GM12878 (cell line): ENCODE measurements at places on chromosomes 3 and 15. TPM values are rescaled to one million over a fixed set of nuclear protein-coding genes. Genes with fewer than 3 reads are reported as not detected.

Gene MCTP2
- 1.0 and 1.5 TPM in 2 replicates for total RNA-seq

DNA sequence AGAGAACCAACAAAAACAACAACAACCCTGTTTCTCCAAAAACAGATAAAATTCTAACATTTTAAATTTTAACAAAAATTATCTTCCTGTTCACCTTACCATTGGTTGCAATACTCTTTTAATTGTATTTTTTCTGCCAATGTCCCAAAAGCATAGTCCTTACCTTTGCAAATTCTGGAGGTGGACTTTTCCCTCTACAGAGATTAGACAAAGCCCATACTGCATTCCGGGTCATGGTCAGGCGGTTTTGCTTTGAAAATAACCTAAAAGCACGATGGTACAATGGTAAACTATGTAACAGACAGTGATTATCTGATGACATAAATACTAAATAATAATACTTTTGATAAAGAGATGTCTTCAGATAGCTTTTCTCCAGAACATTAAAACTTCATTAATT is 35.5 kb upstream of the WDR5B start:
- H3K27ac ChIP-seq: no peak overlapping the region
- no peak overlapping the region for H3K4me3 ChIP-seq
- peaks cover 2% of the 10 kb centered on the region; the same call in 1 of the 2 replicates for H3K36me3 ChIP-seq
- no peaks in the 10 kb centered on the region for H3K27me3 ChIP-seq

- no peaks in the 10 kb centered on the region for H3K27me3 ChIP-seq
- no peak overlapping the region for H3K4me3 ChIP-seq
- H3K4me1 ChIP-seq: no peaks in the 10 kb centered on the region
- H3K27ac ChIP-seq: no peak overlapping the region
- H3K36me3 ChIP-seq: no peaks in the 10 kb centered on the region
Measured at GRCh38 chr3:128854475-128854874, 24.9 kb upstream of the ACAD9 start.

Gene NOX5
- total RNA-seq: not detected in 2 replicates

GRCh38 chr3:50737193-50737905 is 62.6 kb downstream of the DOCK3 start:
- no peak for DNase-seq
- no peak overlapping the region for H3K4me3 ChIP-seq
- no peaks in the 10 kb centered on the region for H3K4me1 ChIP-seq

Gene AGTR1
- total RNA-seq: not detected in 2 replicates

- H3K27ac ChIP-seq: no peak overlapping the region
- no peaks in the 10 kb centered on the region for H3K27me3 ChIP-seq
- no peaks in the 10 kb centered on the region for H3K4me1 ChIP-seq
Measured at GRCh38 chr3:70808881-70809280, 496.4 kb upstream of the MDFIC2 start.

DNA sequence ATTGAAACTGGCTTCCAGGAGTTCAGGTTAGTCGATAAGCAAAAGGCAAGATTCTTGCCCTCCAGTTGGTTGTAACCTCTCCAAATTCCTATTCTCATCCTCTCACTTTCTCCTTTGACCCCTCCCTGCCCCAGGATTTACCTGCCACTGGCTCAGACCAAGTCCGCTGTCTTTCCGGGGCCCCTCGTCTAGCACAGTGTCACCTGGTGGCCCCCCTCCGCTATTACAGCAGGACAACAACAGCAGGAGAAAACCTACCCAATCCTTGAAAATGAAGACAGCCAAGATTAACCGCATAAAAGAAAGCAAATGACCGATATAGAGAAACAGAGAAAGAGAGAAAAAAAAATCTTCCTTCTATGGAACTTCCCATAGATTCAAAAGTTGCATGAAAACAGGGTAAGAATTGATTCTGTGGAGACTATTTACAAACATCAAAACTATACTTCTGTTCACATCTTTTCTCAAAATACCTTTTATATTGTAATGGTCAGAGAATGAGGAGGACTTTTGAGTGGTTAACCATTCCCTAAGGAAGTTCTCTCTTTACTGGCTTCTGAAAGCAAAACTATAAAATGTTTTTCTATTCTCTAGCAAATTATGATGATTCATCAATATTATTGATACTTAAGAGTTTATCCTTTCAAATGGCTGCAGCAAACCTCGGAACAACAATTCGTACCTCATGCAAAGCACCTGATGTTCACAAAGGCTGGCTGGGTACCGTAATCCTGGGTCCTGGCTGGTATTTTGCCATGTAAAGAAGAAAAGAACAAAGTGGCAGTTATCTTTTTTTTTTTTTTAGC is 10.0 kb upstream of the ST8SIA2 start:
- H3K4me3 ChIP-seq: no peak overlapping the region
- no peaks in the 10 kb centered on the region for H3K4me1 ChIP-seq
- H3K27ac ChIP-seq: no peak overlapping the region
- H3K36me3 ChIP-seq: no peaks in the 10 kb centered on the region
- no peak for DNase-seq

- no peak overlapping the region for H3K27ac ChIP-seq
- H3K4me1 ChIP-seq: no peaks in the 10 kb centered on the region
- H3K27me3 ChIP-seq: no peaks in the 10 kb centered on the region
- H3K4me3 ChIP-seq: no peak overlapping the region
- no peaks in the 10 kb centered on the region for H3K36me3 ChIP-seq
- no peak for DNase-seq
Measured at GRCh38 chr3:30418443-30418842, 188.0 kb upstream of the TGFBR2 start.

Gene ATP13A5
- not detected in 2 replicates for total RNA-seq

- no peak overlapping the region for H3K4me3 ChIP-seq
- H3K27me3 ChIP-seq: no peaks in the 10 kb centered on the region
- H3K27ac ChIP-seq: no peak overlapping the region
Measured at GRCh38 chr15:39874890-39875549, 45.0 kb downstream of the GPR176 start.

- no peaks in the 10 kb centered on the region for H3K36me3 ChIP-seq
- no peaks in the 10 kb centered on the region; the same call in 1 of the 2 replicates for H3K27me3 ChIP-seq
- no peak for DNase-seq
Measured at GRCh38 chr15:58056015-58056414, 9.5 kb downstream of the ALDH1A2 start.

DNA sequence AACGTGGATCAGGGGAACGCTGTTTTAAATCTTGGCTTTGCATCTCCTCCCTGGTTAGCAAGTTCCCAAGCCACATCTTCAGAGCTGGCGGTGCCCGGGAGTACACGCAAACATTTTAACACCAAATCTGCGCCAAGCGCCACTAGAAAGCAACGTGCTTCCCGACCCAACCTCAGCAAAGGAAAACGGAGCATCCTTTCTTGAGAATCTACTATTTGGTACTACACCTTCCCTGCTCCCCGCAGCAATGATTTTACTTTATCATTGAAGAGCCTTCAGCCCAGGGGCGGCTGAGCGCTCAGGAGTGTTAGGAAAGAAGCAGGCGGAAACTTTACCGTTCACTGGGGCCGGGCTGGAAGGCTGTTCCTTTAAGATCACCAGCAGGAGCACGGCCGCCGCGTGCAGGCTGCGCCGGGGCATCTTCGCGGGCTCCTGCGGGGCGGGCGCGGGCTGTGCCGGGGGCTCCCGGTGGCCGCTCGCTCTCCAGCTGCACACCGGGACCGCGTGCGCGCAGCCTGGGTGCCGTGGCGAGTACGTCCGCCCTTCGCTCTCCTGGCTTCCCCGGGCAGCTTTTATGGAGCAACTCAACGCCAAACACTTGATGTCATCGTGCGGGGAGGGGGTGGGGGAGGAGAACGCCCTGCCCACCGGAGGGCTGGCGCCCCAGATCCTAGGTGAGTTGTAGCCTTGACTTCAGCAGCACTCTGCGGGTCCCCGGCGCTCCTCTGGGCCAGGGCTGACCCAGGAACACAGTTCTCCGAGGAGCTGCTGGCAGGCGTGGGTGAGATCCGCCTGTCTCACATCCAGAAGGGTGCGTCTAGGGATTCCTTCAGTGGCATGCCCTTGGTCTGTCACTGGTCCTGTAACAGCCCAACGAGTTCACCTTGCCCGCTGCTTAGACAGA is at the start of gene CA12:
Gene CA12, minus strand, starts transcription at position 546 of the 904 bp plus-strand sequence. Its CDS starts 126 bp downstream, at position 420.
- DNase-seq: no peak
- no peaks in the 10 kb centered on the region for H3K4me1 ChIP-seq
- H3K4me3 ChIP-seq: no peak within 1 kb of the TSS
- H3K27ac ChIP-seq: no peak within 1 kb of the TSS
- peaks cover 2% of the 10 kb centered on the region for H3K27me3 ChIP-seq
